ENCODE measurements at places on chromosomes 5 and 9.

GRCh38 chr9:120136696-120137095 lies 443.3 kb downstream of the CDK5RAP2 start:
- no peak for DNase-seq

GRCh38 chr5:53712327-53712726 lies 151.9 kb downstream of the NDUFS4 start:
- no peak for DNase-seq

DNA sequence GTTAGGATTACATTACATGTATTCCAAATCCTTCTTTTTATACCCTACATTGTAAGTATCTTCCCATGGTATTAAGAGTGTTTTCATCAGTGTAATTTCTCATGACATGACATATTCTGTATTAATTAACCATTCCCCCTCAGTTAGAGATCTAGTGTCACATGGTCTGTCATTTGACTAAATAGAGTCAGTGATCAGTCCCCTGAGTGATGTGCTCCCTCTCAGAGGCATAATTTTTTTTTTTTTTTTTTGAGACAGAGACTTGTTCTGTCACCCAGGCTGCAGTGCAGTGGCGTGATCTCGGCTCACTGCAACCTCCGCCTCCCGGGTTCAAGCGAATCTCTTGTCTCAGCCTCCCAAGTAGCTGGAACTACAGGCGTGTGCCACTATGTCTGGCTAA lies 218.6 kb downstream of the TTLL11 start:
- no peak for DNase-seq

- DNase-seq, result no peak
Observed at GRCh38 chr5:2877522-2877921, 126.0 kb upstream of the IRX2 start.

- DNase-seq, result peak; percentile 39
Observed at GRCh38 chr5:54243483-54244080, 66.8 kb downstream of the ARL15 start.

DNA sequence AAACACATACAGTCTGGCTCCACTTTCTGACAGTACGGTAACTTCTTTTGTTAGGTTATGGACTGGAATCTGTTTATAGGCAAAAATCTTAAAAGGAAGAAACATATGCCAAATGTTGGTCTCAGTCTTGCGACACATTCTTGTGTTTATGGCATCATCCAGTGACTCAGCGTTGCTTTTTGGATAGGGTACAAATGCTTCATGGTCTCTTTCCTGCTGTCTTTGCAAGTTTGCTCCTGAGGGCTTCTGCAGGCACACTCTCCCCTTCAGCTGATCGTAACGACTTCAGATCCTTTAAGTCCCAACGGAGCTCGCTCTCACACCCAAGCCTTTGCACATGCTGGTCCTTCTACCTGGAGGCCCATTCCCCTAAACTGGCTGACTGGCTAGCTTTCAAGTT lies 23.6 kb upstream of the TNFSF8 start:
- DNase-seq, result no peak

DNA sequence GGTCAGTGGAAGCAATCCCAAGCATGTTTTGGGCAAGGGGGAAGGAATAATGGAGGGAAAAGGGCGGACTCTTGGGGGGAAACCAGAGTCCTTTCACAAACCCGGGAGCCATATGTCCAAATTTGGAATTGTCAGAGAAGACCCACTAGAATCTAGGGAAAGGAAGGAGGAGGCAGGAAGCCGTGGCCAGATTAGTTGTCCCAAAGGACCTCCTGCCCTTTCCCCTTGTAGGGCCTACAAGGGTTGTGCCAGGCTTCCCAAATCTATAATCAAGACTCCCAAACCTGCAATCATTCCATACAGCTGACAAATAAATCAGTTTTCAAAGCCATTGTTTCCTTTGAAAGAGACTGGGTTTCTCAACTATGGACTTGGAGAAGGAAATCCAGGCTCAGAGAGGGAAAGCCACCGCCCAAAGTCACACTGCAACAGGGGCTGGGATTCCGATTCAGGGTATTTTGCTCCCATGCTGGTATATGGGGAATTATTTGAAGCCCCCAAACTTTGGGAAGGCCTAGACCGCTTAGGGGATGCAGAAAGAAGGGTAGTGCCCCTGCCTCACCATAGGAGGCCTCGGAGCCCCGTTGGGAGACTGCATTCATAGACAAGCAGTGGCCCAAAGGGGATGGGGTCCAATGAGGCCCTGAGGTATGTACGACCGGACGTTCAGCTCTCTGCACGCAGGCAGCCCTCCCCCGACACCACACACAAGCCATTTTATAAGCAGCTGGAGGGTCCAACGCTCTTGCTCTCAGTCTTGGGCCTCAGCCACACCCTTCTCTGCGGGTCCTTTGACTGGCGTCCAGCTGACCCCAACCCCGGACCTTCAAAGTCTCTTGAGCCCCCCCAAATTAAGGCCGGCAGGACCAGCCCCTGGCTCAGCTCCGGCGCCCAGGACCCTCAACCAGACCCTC lies 815 bp downstream of the ANXA6 start:
- DNase-seq, result no peak

DNA sequence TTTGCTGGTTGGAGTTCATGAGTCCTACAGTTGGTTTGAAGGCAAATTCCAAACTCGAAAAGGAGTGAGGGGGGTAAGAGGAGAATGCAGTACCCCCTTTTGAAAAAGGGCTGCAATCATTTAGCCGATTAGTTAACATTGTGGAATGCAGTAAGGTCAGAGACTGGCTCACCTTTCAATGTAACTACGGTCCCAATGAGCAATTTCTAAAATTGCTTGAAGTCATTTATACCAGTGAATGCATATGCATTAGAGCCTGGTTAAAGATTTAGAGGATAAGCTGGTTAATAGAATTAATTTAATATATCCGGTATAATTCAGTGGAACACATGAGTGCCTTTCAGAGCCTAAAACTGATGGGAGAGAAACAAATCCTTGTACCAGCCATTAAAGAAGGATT lies 172.6 kb upstream of the PAPPA start:
- no peak for DNase-seq

GRCh38 chr5:763397-763796 lies 21.1 kb downstream of the ZDHHC11B start:
- no peak for DNase-seq

DNA sequence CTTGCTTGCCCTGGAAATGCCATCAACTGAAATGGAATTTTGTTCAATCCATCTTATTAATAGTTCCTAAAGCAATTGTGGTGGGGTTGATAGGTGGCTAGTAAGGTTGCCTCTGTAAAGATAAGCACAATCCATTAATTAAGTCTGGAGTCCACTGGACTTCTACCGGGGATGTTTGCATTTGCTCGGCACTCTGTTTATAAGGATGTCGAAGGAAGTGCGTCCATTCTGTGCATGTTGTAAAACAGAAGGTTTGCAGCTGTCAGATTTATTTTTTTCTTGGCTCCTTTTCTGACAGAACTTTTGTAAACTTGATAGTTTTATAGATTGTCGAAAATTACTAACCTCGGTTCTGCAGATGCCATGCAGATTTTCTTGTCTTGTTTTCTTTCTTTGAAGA lies 12.8 kb upstream of the TNFAIP8 start:
- no peak for DNase-seq

DNA sequence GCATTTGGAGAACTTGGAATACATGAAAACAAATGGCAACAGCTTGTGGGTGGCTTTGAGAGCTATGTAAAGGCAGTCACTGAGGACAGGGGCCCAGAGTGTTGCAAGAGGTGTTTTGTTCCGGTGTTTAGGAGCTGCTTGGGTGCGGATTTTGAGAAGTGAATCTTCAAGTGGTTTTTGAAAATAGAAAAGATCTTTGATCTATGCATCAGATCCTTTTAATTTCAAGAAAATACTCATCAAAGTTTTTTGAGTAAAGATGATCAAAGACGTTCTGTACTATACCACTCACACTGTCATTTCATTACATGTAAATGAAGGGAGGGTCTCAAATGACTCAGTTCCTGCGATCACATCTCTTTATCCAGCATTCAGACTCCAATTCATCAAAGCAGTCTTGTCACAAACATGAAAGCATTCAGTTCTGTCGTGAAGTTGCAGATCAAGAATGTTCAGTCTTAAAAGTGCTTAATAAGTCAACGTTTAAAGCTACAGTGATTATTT lies 112.5 kb downstream of the WDR41 start:
- DNase-seq, result no peak

DNA sequence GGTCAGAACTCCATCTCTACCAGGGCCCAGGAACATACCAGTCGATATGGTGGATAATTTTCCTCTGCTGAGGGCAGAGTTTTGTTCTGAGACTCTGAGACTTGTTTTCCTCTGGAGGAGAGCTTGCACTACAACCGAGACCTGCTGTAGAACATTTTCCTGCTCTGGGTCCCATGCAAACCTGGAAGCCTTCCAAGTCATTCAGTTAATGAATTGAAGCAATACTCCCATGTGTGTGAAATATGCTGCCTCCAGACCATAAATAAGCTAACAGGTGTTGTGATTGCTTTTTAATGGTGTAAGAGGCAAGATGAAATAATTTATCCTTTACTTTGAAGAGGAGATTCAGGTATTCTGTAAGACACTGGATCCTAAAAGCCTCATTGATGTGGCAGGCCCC lies 372.8 kb downstream of the TMEM167A start:
- no peak for DNase-seq

- no peak for DNase-seq
Observed at GRCh38 chr9:130988905-130989304, 20.1 kb upstream of the LAMC3 start.

GRCh38 chr9:84856181-84856632 lies 186.7 kb downstream of the NTRK2 start:
- no peak for DNase-seq

DNA sequence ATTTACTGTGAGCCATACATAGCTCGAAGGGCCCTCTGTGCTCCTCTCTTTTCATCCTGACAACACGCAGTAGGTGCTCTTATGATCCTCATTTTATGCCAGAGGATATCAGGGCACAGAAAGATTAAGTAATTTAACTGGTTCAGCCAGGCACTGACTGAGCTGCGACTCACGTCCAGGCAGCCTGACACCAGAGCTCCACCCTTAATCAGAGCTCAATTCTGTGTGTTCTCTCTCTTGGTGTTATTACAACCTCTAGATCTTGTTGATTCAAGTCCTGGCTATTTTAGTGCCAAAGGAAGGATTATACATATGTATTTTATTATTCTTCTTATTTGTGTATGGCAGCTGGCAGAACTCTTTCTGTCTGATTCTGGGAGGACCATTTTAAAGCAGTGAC lies 59.7 kb downstream of the OSMR start:
- DNase-seq, result no peak

- peak; percentile 97 for DNase-seq
Observed at GRCh38 chr9:123642291-123643278, 286.6 kb downstream of the CRB2 start.

DNA sequence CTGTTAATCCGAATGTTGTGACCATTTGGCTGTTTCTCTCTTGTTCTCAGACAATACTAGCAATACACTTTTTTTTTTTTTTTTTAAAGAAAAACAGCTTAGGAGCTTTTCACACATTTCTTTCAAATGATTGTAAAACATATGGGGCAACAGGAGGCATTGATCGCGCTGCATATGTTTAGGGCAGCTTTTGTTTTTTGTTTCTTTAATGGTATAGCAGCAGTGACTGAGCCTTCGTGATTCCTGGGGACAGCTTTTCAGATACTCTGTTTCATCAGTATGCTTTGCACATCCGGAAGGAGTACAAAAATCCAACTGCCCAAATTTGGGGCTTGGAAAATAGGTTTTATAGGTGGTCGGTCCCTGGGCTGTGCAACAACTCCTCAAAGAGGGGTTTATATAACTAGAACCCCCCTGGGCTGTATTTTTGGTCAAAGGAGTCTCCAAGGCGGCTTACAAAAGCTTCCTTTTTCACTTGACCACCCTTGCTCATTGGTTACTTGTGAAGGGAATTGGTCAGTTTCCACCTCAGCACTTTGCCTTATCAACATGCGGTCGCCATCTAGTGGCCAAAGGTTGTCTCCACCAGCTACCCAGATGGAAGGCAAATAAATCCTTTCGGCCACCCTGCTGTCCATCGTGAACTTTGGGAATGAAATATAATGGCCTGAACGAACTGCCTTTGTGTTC lies 91.8 kb downstream of the PDE6A start:
- no peak for DNase-seq

- DNase-seq, result no peak
Observed at GRCh38 chr5:56432321-56432720, 199.2 kb upstream of the ANKRD55 start.

DNA sequence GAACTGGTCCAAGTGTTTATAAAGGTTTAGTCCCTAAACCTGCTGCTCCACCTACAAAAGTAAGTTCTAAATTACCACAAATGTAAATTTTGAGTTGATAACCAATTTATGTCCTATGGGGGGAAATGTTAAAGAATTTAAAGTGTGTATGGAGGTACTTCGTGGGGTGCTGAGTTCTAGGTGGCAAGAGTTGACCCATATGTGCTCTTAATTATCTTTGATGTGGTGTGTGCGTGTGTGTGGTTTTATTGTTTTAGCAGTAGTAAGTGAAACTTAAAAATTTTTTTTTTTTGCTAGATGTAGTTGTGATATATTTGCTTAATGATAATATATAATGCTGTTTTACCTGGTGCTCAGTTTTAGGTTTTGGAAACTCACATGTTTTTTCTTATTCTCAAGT lies 72.6 kb downstream of the GPBP1 start:
- DNase-seq, result no peak

- no peak for DNase-seq
Observed at GRCh38 chr9:129886226-129887174, 51.2 kb downstream of the USP20 start.

DNA sequence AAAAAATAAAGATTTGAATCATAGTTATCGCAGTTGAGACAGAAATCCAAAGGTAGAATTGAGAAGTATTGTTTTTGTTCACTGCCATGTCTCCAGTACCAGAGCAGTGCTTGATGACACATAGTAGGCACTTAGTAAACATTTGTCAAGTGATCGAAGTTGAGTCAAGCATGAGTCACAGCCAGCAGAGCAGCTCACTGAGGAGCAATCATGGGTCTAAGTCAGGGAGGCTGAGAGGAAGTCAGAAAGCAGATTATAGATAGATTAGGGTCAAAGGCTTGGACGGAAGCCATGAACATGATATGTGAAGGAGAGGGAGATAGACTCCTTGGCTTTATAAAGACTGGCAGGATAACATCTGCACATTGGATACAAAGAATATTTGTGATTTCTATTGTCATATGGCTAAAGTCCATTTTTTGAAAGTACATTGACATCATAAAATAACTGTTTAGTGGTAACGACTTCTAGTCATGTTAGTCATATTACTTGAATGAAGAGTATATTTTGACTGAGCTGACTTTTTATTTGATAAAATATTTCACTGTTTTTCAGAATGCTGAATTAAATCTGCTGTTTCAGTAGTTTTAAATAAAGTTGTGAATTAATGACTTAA lies 168.5 kb downstream of the RAB3C start:
- no peak for DNase-seq

DNA sequence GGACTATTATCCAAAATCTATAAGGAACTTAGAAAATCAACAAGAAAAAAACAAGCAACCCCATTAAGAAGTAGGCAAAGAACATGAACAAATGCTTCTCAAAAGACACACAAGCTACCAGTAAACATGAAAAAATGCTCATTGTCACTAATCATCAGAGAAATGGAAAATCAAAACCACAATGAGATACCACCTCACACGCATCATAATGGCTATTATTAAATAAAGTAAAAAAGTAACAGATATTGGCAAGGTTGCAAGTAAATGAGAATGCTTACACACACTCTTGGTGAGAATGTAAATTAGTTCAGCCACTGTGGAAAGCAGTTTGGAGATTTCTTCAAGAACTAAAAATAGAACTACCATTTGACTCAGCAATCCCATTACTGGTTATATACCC lies 167.0 kb upstream of the DMRTA1 start:
- no peak for DNase-seq

Measured in NCI-H2029 treated with DMSO at 0.1 percent for 48 hours (cell line).